ENCODE measurements at places on chromosomes 5 and 9.
A peak's percentile ranks its signal among the peaks of the same experiment; 100 is the strongest.

GRCh38 chr5:85838781-85839180, 779.0 kb upstream of the COX7C start:
- no peak for DNase-seq

DNA sequence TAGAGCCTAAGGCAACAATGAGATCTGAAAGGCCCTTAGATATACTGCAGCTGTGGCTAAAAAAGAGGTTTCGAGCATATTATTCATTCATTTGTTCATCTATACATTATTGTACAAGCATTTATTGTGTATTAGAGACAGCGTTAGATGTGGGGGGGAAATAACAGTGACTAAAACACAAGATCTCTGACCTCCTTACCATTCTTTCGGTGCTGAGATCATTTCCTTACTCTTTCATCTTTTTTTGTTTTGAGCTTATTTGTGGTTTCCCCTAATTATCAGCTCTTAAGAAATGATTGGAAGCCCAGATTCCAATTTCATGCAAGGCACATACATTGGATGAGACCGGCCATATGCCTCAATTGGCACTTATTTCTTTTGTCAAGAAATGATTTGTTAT, 113.2 kb downstream of the SEC61B start:
- no peak for DNase-seq

GRCh38 chr9:102499468-102499867, 495.7 kb upstream of the CYLC2 start:
- DNase-seq = no peak

GRCh38 chr5:125630237-125630636, 793.0 kb upstream of the GRAMD2B start:
- DNase-seq = no peak

DNA sequence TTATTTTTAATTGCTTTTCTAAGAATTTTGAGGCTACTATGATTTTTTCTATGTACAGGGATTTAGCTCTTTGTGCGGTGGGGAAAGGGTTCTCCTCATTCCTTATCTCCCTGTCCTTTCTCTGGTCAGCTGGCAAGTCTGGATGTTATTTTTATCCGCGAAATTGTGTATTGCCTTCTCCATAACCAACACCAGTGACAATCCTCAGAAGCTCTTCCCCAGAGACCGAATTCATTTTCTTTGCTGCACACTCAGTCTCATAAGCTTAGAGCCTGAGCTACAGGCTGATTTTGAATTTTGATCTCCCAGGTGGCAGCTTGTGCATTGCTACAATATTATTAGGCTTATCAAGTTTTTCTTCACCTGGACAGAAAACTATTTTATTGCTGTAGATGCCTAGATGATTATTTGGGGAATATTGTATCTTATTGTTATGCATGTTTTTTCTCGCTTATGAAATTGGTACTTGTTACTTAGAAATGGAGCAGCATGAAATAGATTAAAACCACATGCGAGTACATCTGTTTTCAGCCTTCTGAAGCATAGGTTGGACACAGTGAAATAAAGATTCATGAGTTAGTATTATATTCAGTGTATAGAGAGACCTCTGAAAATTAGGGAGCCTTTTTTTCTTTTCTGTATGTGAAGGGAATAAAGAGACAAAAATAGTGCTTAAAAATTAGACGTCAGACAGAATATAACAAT, 27.3 kb downstream of the CPEB4 start:
- no peak for DNase-seq

DNA sequence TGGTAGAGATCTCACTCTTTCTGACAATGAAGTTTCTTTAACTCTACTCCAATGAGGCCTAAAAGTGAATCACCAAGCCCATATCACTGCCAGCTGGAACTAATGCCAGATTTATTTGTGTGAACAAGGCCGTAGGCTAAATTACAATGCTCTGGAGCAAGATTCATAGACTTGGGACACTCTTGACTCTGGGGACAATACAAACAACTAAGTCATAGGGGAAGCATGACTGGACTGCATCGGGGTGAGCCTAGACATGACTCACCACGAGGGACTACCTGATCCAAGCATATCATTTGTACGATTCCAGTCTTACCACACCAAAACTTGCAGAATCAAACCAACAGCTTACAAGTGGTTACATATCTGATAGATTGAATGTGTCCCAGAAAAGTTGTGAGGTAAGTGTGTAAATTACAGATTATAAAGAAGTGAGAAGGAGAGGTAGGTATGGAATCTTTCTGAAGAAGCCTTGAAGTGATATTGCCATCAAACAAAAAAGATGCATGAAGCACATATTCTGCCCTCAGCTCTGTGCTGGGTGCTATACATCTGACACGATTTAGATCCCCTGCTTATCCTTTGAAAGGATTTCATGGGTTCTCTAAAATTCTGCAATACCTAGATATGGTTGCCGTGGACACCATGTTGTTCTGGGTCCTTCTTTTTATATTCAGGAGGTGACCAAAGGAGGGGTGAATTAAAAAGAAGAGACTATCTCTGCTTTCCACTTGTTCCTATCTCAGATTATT, 199.3 kb upstream of the PDE4D start:
- no peak for DNase-seq

GRCh38 chr9:135791431-135792267, 89.7 kb downstream of the KCNT1 start:
- no peak for DNase-seq

DNA sequence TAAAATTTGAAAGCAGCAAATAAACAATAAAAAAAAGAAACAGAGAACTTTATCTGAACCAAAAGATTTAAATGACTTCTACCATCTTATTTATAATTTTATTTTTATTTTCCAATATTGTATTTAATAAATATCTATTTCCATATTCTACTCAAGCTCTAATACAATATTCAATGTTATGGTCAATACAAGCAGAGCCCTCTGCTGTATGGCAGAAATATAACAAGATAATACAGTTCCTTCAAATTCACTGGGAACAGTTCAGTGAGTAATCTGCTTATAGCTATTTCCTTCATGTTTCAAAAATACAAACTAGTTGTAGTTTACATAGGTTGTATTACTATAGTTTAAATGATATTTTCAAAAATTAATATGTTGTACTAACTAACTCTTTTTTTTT, 332.7 kb downstream of the PRDM9 start:
- DNase-seq = no peak

GRCh38 chr9:88932766-88933165, 58.5 kb upstream of the S1PR3 start:
- DNase-seq = no peak

- peak; percentile 12 for DNase-seq
Observed at GRCh38 chr5:126686451-126687126, 85.8 kb downstream of the PHAX start.

GRCh38 chr5:1745796-1746370, 53.8 kb downstream of the MRPL36 start:
- no peak for DNase-seq

DNA sequence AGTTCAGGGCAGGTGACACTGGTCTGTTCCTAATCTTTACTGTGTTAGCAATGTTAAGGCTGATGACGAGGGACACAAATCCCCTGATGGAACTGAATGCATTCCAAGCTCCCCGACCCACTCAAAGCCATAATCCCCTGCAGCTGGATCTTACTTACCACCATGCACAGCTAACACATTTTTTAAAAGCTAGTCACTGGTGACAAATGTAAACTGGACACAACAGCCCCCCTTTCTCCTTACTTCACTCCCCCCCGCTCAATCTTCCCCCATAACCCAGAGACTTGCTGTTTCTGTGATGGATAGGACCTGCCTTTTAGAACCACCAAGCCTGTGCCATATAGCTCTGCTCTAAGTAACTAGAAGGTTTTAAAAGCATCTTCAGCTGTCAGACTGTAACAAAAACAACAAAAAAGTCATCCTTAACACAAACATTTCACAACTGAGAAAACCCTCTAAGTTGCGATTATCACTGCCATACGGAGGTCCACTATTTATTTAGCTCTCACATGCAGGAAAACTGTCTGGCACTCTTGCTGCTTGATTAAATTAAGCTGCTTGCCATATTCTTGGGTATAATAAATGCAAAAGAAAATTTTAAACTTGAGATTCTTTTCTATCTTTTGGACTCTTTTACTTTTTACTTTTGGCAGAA, 44.4 kb downstream of the BNC2 start:
- DNase-seq = no peak

GRCh38 chr9:133242241-133242640, 32.8 kb downstream of the ABO start:
- no peak for DNase-seq

GRCh38 chr9:10048994-10049393, 563.8 kb downstream of the PTPRD start:
- no peak for DNase-seq

DNA sequence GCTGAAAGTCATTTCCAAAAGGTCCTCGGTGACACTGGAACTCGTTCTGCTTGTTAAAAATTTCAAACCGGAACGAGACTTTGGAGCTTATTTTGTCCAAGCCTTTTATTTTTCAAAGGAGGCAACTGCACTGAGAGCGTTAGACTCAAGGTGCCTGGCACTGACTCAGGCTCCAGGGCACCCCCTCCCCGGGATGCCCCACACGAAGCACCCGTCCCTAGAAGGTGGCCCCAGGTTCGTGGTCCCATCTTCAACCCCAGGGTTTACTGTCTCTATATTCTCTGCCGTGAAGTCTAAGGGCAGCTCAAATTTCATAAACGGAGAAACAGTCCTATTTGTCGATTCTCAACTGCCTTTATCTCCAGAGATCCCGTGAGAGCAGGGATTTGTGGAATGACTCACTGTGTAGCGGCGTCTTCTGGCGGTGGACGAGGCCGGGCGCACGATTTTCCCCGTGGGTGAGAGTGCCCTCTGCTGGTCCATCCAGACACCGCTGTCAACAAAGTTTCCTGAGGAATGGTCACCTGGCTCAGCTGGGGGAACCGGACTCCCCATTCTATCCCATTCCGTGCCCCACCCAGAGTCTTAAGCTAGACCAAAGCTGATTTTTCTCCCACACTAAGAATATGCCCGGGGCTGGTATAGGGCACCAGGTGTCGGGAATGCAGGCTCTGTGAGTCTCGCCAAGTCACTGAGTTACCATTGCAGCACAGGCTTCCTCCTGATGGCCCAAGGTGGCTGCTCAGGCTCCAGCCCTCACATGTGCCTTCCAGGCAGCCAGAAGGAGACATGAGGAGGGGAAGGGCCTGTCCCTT, 27.1 kb upstream of the SLC6A19 start:
- DNase-seq = peak; percentile 77

- DNase-seq = no peak
Observed at GRCh38 chr5:134549714-134550113, 24.2 kb downstream of the JADE2 start.

DNA sequence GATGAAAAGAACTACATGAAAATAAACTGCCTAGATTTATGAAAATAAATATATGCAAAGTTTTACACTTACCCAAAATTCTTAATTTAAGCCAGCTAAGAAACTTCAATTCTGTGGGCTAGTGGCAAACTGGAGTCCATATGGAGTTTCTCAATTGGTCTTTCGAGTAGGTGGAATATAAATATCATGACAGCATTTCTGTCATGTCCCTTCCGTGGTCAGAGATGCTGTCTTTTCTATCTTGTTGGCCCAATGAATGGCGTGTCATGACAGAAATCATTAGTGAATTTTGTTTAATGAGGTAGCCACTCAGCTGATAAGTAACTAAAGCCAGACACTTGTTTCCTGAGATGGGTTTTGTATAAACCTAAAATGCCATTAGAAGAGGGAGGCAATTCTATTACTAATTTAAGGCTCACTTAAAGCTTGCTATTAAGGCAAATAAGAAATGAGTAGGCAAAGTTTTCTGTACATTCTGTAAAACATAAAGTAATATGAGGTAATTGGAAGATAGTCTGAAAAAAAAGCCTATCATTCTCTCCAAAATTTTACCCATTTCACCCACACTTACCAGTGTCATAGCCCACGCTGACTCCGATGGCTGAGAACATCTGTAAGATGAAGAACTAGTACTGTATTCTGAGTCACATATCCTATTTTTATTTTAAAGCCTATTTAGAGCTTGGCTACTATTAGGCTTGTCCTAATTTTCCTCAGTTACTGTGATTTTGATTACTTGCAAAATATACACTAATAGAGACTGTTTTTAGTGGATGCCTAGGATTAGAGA, 419.3 kb upstream of the MEF2C start:
- no peak for DNase-seq

GRCh38 chr9:126838055-126838811, 22.2 kb upstream of the ZBTB34 start:
- DNase-seq = no peak

GRCh38 chr9:10052916-10053315, 559.9 kb downstream of the PTPRD start:
- DNase-seq = no peak

DNA sequence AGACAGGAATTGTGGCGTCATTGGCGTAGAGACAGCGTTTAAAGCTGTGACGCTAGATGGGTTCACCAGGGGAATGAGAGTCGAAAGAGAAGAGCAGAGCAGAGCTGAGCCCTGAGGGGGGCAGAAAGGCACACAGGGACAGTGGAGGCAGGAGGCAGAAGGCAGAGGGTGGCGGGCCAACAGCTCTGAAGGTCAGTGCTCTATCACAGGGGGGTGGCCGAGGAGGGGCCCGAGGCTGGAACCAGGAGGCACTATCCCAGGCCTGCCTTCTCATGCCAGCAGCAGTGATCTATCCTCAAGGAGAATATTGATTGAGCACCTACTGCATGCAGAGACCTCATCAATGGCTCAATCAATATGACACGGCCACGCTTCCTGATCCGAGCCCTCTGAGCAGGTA, 132.4 kb downstream of the KCNIP1 start:
- no peak for DNase-seq

- DNase-seq = no peak
Observed at GRCh38 chr5:172411484-172412072, 42.7 kb downstream of the SH3PXD2B start.

DNA sequence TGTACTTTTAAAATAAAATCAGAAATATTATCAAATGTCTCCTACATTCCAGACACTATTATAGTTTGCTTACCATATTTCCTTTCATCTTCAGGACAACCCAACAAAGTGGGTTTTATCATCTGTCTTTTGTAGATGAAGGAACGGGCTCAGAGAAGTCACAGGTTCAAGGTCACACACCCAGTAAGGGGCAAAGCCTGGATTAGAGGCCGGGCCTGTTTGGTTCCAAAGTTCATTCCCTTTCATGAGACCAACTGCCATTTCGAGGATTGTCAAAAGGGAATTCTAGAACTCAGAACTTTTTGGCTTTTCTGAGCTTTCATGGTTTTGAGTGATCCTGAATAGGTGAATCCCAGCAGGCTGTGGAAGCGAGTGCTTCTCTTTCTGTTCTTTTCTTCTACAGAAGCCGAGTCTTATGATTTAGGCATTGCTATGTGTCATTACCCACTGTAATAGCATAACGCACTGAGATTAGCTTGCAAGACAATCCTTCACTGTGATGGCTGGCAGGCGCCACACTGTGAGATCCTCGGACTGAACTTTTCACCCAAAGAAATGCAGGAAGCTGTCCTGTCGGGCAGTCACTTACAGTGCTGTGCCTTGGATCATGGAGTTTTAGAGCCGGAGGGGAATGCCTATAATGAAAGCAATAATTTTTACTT, 43.8 kb upstream of the ANKH start:
- DNase-seq = no peak

DNA sequence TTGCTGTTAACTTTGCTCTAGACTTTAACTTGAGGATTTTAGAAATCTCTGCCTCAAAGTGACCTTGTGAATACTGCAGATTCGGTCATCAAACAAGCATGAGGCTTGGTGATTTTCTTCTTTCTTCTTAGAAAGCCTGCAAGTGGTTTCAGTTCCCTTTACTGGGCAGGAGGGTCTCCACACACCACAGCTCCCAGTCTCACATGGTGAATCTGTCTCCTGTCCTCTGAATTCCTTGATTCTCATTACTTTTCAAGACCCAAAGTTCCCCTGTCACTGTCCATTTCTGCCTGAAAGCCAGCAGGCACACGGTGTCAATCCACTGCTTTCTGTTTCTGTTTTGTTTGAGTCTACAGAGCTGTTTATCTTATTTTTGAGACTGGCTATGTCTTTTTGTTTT, 14.1 kb downstream of the HSPB3 start:
- no peak for DNase-seq

Measured in erythroblast (primary cell).